GM04503 (cell line): ENCODE measurements at places on chromosomes 2 and 18.

- no peak for DNase-seq
Measured at GRCh38 chr2:86815611-86816010, 24.9 kb upstream of the CD8A start.

GRCh38 chr18:63828656-63829055 lies 53.4 kb downstream of the SERPINB7 start:
- no peak for DNase-seq

GRCh38 chr2:207474863-207475485 lies 54.8 kb upstream of the CREB1 start:
- DNase-seq: no peak

DNA sequence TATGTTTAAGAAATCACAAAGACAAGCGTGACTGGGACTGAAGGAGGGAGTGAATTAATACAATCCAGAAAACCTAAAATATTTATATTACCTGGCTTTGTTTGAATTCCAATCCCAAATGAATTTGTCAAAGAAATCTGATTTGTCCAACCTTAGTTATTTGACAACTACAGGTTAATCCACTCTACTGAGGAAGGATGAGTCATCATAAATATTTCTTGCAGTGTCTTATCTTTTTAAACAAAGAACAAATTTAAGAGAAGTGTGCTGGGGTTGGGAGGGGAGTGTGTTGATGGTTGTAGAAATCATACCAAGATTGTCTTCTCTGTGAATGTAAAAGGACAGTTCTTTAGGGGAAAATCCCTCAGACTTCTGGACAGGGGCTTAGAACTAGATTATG lies 1106.3 kb upstream of the SLC39A10 start:
- no peak for DNase-seq

DNA sequence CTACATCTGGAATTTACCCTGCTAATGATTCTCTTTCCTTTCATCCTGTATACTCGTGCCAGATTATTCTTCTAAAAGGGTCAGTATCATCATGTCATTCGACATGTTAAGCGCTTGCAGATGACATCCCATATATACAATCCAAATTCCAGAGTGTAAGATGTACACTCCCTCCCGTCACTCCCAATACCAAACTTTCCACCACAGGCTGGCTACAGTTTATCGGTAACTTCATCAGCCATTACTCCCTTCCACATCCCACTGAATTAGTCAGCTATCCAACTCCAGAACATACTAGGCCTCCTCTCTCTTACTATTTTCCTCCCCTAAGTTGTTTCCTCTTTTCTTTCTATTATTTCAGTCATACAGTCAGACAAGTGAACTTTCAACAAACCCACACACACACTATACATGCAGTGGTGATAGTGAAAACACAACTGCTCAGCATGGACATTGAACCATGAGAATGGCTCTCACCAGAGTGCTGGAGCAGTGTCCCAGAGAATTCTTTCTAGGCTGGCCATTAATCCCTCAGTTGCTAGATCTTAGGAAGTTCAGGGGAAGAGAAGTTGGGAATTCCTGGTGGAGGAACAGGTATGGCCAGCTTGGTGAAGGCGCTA lies 10.6 kb upstream of the NMI start:
- no peak for DNase-seq

GRCh38 chr18:65567372-65567771 lies 183.4 kb upstream of the CDH7 start:
- DNase-seq: no peak

GRCh38 chr18:72201032-72201431 lies 343.1 kb downstream of the CBLN2 start:
- DNase-seq: no peak

GRCh38 chr18:78169174-78169864 lies 810.3 kb upstream of the SALL3 start:
- DNase-seq: no peak

DNA sequence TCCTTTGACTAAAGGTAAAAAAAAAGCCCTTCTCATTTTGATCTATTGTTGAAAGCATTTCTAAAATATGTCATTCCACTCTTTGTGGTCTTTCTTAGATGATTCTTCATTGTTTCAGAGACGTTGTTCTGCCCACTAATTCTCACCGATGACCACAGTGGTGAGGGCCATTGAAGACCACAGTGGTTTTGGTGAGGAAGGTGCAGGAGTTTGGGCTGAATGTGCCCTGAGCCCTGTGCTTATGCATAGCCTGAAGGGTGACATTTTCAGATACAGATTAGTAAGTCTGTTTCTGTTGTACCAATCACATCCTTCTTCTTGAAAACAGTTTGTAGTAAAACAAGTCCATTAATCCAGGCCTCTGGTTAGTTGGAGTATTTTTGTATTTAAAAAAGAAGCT lies 251.3 kb upstream of the ATP5MC3 start:
- DNase-seq: no peak

DNA sequence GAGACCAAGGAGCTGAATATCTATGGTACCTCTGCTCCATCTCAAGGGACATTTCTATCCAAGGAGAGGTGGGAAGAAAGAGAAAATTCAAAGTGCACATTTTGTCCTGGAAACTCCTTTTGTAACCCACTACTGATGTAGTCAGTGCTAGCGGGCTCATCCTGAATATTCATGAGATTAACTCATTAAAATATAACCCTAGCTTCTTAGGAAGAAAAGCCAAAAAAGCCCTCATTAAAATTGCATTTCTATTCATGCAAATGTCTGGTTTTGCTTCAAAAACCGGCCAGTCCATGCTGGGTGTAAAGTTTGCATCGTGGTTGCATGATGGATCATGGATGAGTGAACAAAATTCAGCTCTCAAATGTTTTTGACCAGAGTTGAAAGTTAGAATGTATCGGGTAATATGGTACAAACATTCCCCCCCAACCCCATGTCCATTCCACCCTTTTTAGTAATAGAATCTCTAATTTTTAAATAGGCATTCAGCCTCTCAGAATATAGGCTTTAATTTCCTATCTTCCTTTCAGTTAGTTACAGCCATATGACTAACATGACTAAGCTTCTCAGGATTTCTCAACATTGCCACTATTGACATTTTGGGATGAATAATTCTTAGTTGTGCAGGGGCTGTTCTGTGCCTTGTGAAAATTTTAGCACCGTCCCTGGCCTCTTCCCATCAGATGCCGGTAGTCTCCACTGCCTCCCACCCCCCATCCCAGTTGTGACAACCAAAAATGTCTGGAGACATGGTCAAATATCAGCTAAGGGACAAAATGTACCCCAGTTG lies 104.2 kb upstream of the RND3 start:
- no peak for DNase-seq

DNA sequence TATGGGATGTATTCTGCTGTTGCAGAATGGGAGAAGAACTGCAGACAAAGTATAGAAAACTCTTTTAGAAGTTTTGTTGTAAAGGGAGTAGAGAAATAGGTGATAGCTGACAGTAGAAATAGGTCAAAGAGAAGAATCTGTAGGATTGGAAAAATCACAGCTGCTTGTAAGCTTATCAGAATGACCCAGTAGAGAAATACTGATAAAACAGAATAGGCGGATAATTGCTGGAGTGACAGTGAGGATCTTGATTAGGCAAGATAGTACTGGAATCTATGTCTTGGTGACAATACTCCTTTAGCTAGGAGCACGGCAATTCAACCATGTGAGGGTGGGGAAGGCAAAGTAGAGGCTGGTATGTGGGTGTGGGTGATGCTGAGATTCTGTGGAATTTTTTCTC lies 4.5 kb upstream of the SMAD4 start:
- no peak for DNase-seq

DNA sequence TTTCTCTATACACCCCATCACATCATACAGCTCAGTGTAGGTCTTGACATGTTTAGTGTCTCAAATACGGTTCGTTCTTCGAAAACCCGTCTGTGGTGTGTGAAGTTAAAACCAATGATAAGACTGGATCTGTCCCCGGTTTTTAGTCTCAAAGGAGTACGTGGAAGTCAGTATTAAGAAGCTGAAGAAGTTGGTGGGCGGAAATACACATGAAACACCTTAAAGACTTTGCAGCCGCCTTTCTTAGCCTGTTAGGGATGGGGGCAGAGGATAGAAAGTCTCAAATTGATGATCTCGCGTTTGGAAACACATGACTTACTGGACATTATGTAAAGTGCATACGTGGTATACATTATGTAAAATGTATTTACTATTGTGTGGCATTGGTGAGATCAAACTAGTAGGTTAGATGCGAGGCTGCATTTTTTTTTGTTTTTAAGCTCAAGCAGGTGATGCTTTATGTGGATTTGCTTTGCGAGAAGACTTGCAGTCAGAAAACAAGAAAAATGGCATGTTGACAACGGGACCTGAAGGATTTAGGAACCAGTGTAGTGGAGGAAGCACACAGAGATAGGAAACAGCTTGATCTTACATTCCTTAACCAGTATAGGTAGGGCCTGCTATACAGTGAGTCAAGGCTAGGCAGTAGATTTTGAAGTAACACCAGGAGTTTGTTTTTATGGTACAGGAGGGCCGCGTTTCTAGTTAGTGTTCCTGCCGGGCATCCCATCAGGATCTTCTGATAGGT lies 1.2 kb downstream of the CNOT11 start:
- DNase-seq: no peak

DNA sequence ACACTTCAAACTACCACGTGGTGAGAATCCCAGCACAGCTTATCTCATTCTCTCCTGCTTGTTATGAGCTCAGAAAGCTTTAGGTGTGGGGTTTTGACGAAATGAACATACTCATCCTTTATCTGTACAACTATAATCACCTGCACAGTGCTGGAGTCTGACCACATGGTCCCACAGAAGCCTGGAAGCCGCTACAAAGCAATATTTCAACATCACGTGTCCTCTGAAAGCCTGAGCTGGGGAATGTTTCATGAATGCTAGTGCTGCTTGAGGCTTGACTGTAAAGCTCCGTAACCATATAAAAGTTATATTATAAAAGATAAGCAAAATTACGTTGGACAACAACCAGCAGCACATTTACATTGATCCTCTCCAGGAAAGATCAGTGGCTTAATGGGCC lies 43.9 kb downstream of the PIEZO2 start:
- no peak for DNase-seq
